Stomach (tissue), 19 donors: ENCODE measurements at places on chromosomes 12 and 14. TPM values are rescaled to one million over a fixed set of nuclear protein-coding genes. Genes with fewer than 3 reads are reported as not detected.

GRCh38 chr12:53974084-53975063 is at the start of gene HOTAIR:
Gene HOTAIR (minus strand): TSS chr12:53974954.
- DNase-seq, result no peak

GRCh38 chr14:68623826-68624225 is 169.0 kb downstream of the ZFP36L1 start:
- DNase-seq, result no peak

Gene MAP1LC3B2
- polyA plus RNA-seq, result not detected

GRCh38 chr14:59582845-59583509 is 6.4 kb upstream of the CCDC175 start:
- DNase-seq, result no peak

GRCh38 chr12:67937822-67938221 is 51.4 kb upstream of the IFNG-AS1 start:
- DNase-seq, result no peak

DNA sequence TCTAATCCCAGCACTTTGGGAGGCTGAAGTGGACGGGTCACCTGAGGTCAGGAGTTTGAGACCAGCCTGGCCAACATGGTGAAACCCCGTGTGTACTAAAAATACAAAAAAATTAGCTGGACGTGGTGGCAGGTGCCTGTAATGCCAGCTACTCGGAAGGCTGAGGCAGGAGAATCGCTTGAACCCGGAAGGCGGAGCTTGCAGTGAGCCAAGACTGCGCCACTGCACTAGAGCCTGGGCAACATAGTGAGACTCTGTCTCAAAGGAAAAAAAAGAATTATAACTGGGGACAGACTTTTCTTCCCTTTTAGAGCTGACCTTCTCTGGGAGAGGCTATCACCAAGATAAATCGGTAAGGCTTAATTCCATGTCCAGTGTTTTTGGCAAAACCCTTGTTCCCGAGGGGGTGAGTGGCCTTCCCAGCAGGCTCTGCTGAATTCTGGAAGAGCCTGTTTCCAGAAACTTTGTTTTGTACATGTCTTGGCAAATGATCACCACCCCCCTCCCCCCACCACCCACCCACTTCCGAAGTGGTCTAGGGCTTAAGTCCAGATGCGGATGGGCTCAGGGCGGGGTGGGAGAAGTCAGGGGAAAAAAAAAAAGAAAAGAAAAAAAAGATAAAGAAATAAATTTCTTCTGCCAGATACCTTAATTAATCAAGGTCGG is 32.3 kb upstream of the DEGS2 start:
- no peak for DNase-seq

GRCh38 chr12:49342066-49342913 is 4.4 kb upstream of the DNAJC22 start:
- DNase-seq, result peak; percentile 75

Gene MYF6
- not detected for polyA plus RNA-seq

DNA sequence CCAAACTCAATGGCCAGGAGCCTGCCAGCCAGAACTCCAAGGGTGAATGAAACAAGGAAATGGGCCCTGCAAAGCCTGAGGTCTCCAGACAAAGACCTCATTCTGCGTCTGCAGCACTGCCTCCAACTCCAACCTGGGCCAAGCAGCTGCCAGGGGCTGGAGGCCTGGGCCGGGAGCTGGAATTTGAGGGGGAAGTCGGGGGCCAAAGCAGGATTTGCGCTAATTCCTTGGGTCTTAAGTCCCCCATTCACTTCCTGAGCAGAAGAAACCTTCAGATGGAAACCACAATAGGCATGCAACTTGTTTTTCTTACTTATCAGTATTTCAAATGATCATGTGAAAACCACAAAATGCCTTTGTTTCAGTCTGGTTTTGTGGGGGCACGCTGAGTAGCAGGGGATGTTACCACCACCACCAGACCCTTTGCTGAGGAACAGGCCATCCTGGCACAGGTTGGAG is 23.0 kb upstream of the TC2N start:
- DNase-seq, result peak; percentile 65

- DNase-seq, result no peak
Observed at GRCh38 chr12:98149691-98150210, 365.6 kb upstream of the TMPO start.

Gene SLC15A4
- polyA plus RNA-seq, result 3.7 TPM

DNA sequence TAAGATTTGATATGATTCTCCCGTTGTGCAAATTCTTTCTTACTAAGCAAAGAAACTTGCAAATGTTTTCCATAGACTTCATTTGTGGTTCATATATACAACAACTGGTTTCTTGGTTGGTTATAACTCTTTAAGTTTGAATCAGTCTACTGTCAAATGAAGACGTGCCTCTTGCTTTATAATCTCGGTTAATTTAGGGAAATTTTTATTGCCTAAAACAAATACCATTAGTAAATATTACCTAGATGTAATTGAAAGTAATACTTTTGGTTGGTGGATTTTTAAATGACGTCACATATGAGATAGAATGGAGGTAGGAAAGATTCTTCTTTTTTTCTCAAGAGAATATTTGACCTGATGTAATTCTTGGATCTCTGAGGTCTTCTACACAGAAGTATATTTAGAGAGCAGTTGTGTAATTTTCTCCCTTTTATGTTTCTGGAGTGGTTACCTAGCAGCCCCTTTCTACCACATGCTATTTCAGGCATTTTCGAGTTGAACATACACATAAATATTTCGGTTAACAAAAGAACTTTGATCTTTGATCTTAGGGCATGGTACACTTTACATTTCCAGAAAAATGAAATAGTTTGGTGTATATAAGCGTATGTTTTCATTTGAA is 1.7 kb downstream of the ATF7IP start:
- no peak for DNase-seq

Gene DACT1
- 10.1 TPM for polyA plus RNA-seq

Gene TPPP2
- polyA plus RNA-seq, result not detected

Gene MMP17
- 2.0 TPM for polyA plus RNA-seq

GRCh38 chr12:119758722-119759121 is 90.8 kb downstream of the PRKAB1 start:
- no peak for DNase-seq

GRCh38 chr12:106801830-106802533 is 27.5 kb downstream of the RIC8B start:
- no peak for DNase-seq

DNA sequence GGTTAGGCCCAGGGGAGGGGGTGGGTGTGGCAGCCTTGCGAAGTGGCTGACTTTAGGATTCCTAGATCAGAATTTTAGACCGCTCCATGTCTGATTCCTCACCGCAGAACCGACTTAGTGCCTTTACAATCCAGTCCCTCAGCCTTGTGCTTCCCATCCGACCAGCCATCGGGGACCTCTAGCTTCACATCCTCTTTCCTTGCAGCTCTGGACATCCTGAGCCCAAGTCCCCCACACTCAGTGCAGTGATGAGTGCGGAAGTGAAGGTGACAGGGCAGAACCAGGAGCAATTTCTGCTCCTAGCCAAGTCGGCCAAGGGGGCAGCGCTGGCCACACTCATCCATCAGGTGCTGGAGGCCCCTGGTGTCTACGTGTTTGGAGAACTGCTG is 557 bp downstream of the COPS7A start:
- peak; percentile 52 for DNase-seq

- no peak for DNase-seq
Observed at GRCh38 chr12:19482551-19483109, 43.3 kb downstream of the AEBP2 start.

Gene WNT1
- not detected for polyA plus RNA-seq

- DNase-seq, result no peak
Observed at GRCh38 chr14:102695167-102695555, 82.1 kb upstream of the TRAF3 start.

GRCh38 chr14:54088271-54088670 is 131.6 kb upstream of the BMP4 start:
- DNase-seq, result no peak

GRCh38 chr12:12909995-12910420 is 18.6 kb downstream of the GPRC5A start:
- DNase-seq, result no peak

GRCh38 chr12:82723093-82723492 is 36.4 kb downstream of the TMTC2 start:
- DNase-seq, result no peak

Gene PRR4
- polyA plus RNA-seq, result 2.1 TPM

Gene EXOC5
- polyA plus RNA-seq, result 9.5 TPM

DNA sequence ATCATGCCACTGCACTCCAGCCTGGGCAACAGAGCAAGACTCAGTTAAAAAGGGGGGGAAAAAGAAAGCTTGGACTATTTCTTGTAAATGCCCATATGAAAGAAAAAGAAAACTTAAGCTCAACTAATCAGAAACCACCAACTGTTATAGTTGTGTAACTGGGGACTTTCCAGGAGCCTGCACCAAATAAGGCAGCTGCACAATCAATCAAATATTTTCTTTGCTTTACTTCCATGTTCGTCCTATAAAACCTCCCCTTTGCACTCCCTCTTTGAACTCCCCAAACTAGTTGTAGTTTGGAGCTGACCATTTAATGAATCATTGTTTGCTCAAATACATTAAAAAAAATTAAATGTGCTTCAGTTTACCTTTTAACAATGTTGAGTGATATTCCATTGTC is 54.9 kb downstream of the OTOGL start:
- DNase-seq, result no peak

GRCh38 chr12:108886873-108887629 is 7.2 kb downstream of the DAO start:
- no peak for DNase-seq

DNA sequence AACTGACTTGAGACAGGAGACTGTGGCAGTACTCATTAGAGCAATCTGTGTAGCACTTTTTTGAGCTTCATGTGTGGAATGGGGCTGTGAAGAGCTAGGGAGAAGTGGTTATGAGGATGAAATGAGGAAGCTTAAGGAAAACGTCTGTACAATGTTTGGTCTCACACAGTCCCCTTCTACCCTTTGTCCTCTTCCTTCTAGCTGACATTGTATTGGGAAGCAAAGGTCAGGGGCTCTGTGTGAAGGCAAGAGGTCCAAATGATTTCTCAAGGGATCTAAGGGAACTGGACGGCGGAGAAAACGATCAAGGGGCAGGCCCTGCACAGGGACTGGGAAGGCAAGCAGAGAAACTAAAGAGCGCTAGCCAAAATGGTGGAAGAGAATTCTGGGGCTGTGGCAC is 13.1 kb upstream of the CIPC start:
- DNase-seq, result no peak

Gene KERA
- not detected for polyA plus RNA-seq

- no peak for DNase-seq
Observed at GRCh38 chr12:39574378-39574777, 45.2 kb downstream of the ABCD2 start.
